ENCODE measurements at places on chromosomes 6 and 20.
A peak's percentile ranks its signal among the peaks of the same experiment; 100 is the strongest.

- no peak for DNase-seq
Observed at GRCh38 chr6:121536345-121536744, 100.9 kb downstream of the GJA1 start.

- DNase-seq, result no peak
Observed at GRCh38 chr6:135630789-135631376, 133.3 kb upstream of the AHI1 start.

DNA sequence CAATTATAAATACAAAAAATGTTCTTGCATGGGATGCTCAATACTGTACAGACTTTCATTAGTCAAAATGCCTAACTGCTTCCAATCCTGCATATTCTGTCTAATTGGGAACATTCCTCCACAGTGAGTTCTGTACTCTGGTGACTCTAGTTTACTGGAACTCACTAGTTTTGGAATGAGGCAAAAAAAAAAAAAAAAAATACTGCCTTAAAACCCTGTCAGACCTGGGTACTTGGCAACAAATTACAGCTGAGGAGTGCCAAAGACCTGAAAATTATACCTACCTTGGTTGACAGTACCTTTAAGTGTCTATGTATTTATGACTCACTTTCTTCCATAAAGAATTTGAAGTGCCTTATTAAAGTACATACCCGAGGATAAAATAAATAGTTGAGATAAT, 276.7 kb downstream of the FARS2 start:
- no peak for DNase-seq

GRCh38 chr6:34055223-34055933, 90.5 kb downstream of the GRM4 start:
- DNase-seq, result peak; percentile 53

DNA sequence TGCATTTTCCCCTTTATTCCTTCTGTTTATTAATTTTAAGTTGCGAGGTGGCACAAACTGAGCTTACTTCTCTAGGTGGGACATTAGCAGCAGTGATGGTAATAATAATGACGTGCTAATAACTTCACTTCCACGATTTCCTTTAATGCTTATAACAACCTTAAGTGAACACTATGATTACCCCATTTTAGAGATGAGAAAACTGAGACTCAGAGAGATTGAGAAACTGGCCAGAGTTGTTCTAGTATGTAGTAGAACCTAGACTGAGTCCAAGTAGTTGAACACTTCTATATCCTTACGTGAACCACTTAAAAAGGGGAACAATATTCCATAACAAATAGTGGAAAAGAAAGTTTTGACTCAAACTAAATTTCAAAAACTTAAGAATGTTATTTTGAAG, 297.5 kb downstream of the GMDS start:
- DNase-seq, result no peak

- no peak for DNase-seq
Observed at GRCh38 chr20:1676650-1677049, 19.1 kb upstream of the SIRPG start.

DNA sequence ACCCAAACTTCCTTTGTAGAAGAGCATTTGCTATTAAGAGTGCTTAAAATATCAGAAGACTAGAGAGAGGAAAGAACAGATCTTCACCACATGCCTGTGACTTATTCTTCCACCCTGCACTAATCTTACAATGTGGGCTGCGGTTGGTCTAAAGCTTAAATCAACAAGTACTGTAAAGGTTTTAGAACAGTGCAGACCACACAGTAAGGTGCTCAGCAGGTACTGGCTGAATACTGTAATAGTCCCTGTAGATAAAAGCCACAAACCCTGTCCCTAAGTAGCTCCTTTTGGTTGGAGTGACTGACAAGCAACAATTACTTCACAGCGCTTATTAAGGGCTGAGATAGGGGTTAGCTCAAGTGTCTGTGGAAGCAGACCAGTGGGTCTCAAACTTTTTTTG, 972 bp upstream of the PHF3 start:
- DNase-seq, result no peak

DNA sequence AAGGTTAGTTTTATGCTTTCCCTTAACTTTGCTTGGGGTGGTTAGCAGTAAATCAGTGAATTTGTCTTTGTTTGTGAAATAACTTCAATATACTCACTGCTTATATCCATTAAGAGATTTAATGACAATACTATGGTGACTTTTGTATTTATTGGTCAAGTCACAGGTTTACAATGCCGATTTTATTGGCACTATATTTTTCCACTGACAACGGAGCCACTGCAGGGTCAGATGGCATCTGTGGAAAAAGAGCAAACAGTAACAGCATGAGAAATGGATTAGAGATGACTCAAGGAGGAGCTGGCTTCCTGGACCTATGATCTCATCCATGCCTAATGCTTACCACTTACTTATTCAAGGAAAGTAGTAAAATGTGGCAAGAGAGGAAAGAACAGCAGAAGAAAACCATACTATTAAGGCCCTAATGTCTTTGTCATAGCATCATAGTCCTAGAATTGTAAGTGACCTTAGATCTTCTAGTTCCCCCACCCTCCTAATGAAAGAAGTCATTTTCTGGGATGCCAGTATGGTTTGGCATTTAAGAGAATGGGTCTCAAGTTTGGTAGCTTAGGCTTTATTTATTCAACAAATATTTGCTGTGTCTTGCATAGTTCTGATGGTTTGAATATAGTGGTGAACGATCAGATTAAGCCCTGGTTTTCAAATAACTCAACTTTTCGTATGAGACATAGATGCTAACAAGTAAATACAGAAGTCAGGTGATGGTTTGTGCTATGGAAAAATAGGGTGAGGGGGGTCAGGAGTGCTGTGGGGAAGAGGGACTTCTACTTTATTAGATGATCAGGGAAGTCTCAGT, 18.5 kb downstream of the RNF144B start:
- no peak for DNase-seq

DNA sequence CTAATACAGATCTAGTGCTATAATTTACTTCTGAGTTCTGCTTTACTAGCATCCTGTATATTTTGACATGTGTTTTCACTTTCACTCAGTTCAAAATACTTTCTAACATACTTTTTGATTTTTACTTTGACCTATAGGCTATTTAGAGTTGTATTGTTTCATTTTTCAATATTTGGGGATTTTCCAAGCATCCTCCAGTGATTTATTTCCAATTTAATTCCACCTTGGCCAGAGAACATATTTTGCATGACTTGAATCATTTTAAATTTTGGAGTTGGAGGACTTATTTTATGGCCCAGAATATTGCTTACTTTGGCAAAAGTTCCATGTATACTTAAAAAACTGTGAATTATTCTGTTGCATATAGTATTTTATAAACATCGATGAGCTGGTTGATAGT, 1215.6 kb upstream of the MAP3K7 start:
- no peak for DNase-seq

DNA sequence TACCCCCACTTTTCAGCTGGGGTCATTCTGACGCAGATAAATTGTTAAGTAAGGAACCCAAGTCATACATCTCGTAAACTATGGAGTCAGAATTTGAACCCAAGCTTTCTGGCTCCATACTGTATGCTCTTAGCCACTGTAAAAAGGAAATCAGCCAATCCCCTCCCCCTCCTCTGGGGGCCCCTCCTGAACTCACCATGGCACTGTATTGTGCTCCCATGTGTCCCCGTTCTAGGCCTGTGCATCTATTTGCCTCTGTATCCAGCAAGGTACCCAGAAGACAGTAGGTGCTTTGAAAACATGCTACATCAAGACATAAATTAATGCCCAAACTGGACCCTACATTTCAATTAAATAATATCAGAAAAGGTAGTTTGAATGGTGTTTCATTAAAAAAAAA, 98.5 kb downstream of the PREP start:
- DNase-seq, result no peak

- DNase-seq, result no peak
Observed at GRCh38 chr6:24994812-24995211, 59.1 kb upstream of the RIPOR2 start.

DNA sequence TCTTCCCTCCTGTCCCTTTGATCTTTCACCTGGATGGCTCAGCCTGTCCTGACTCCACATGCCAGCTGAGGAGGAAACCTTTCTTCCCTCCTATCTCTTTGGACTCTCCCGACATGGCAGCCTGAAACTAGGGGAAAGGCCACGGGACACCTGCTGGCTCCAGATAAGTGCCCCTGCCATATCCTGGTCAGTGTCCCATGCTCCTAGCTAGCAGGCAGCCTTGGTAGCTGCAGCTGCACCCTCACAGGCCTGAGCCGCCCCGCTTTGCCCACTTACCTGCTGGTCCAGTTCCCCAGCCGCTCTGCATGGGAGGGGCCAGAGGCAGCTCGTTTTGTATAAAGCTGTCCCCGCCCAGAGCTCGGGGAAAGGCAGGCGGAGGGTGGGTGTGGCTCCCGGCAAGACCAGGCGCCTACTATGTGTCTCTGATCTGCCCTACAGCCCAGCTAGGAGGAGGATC, 7.4 kb upstream of the SLC52A3 start:
- DNase-seq, result no peak

DNA sequence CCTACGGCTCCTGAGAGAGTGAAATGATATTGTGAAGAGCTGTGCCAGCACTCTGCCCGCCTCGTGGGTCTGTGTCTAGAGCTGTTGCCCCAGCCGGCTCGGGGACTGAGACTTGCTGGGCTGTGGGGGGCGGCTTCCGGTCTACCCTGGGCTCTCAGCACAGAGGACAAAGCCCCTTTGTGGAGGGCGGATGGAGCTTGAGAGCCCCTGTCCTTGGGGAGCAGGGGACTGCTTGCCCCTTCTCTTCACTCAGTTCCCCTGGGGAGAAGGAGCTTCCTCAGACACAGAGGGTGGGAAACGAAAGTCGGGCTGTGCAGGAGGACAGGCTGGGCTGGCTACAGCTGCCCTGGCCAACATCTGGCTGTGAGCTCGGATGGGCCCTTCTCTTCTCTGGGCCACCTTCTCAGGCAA, 11.0 kb downstream of the SRC start:
- no peak for DNase-seq

- DNase-seq, result no peak
Observed at GRCh38 chr6:168605964-168606363, 165.0 kb downstream of the SMOC2 start.

GRCh38 chr20:45117581-45117980, 2.6 kb upstream of the WFDC5 start:
- DNase-seq, result no peak

- no peak for DNase-seq
Observed at GRCh38 chr6:49666480-49666879, 29.8 kb upstream of the RHAG start.
